ENCODE measurements at places on chromosomes 2 and 18.

- DNase-seq: no peak
Observed at GRCh38 chr18:47420130-47420529, 168.7 kb upstream of the SKOR2 start.

GRCh38 chr2:205772983-205773382, 90.7 kb downstream of the NRP2 start:
- no peak for DNase-seq

DNA sequence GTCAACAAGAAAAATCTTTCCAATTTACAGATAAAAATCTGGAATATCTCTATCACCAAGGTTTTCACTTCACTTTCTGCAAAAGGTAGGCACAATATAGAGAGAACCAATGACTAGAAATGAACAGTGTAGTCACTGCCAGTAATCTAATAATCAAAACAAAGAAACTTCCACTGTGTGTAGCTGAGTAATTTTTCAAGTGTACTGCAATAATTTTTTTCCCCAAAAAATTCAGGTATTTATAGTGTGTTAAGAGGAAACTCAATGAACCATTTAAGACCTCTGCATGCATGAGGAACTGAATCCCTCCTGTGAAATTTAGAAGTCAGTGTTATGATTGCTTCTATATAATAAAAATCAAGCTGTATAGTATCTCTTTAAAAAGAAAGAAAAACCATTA, 121.8 kb downstream of the MEMO1 start:
- no peak for DNase-seq

GRCh38 chr2:154850532-154850931, 152.0 kb downstream of the KCNJ3 start:
- DNase-seq: no peak

DNA sequence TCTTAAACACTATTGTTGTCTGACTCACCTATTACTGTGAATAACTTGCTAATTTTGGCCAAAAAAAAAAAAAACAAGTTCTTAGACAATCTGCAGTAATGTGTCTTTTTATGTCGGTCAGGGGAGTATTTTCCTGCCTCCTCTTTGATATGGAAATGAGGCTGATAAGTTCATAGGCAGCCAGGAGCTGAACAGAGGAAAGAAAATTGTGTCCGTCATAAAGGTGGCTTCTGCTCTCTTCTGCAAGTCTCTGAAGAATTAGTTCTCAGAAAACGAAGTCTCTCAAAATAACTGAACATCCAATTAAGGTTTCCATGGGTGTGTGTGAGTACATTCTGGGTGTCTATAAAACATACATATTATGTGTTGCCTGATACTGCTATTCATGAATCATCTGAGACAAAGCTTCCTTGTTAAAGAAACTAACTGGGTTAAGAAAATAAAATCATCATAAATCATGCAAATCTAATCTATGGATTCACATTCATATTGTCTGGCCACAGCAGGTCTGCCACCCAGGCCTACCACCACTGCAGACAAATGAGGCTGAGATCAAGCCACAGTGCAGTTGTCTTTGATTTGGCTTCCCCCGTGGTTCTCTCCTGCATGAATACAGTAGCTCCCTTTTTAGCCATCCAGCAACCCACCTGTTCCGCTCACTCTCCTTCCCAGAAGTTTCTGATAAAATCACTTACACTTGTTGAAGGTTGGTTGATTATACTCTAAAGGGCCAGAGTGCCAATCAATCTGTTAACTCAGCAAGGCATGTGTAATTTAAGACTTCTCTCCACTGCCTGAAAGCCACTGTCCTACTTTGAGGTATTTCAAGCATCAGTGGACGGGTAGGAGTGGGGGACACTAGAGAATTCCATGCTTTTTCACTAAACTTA, 19.4 kb upstream of the SP5 start:
- no peak for DNase-seq

- no peak for DNase-seq
Observed at GRCh38 chr2:1801541-1801940, 57.2 kb upstream of the PXDN start.

GRCh38 chr2:121519732-121520640, 10.7 kb upstream of the RNU4ATAC start:
- DNase-seq: no peak

All from GM04504 (cell line).